ENCODE measurements at places on chromosomes 1 and 21.

- DNase-seq = peak; percentile 27
Observed at GRCh38 chr1:231557898-231558707, 29.6 kb downstream of the TSNAX start.

DNA sequence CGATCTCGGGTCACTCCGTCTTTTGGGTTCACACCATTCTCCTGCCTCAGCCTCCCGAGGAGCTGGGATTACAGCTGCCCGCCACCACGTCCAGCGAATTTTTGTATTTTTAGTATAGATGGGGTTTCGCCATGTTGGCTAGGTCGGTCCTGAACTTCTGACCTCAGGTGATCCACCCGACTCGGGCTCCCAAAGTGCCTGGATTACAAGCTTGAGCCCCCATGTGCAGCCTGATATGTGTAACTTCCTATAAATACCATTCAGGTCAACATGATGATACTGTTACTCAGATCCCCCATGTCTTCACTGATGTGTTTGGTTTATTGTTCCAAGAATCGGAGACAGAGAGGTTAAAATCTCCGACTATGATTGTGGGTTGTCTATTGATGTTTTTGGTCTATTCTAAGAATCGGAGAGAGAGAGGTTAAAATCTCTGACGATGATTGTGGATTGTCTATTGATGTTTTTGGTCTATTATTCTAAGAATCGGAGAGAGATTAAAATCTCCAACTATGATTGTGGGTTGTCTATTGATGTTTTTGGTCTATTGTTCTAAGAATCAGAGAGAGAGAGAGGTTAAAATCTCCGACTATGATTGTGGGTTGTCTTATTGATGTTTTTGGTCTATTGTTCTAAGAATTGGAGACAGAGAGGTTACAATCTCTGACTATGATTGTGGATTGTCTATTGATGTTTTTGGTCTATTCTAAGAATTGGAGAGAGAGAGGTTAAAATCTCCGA, 17.0 kb downstream of the C1orf159 start:
- no peak for DNase-seq

- DNase-seq = no peak
Observed at GRCh38 chr1:18972991-18973390, 16.5 kb upstream of the IFFO2 start.

- no peak for DNase-seq
Observed at GRCh38 chr1:226784081-226785049, 45.3 kb upstream of the ITPKB start.

DNA sequence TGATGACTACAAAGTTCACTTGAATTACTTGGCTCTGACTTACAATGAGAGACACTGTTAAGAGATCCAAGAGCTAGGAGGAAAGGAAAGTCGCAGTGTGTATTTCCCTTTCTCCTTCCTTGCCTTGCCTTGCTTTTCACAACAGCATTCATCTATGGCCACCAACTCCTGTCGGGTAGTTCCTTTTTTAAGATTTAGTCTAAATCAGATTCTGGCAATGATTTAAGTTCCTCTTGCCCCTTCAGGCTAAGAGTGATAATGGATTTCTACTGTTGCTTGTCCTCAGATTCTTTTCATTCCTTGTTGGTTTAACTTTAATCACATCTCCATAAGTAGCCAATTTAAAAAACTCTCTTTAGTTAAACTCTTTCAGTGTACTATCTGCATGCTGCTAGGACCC, 91.9 kb downstream of the GTF2B start:
- no peak for DNase-seq

DNA sequence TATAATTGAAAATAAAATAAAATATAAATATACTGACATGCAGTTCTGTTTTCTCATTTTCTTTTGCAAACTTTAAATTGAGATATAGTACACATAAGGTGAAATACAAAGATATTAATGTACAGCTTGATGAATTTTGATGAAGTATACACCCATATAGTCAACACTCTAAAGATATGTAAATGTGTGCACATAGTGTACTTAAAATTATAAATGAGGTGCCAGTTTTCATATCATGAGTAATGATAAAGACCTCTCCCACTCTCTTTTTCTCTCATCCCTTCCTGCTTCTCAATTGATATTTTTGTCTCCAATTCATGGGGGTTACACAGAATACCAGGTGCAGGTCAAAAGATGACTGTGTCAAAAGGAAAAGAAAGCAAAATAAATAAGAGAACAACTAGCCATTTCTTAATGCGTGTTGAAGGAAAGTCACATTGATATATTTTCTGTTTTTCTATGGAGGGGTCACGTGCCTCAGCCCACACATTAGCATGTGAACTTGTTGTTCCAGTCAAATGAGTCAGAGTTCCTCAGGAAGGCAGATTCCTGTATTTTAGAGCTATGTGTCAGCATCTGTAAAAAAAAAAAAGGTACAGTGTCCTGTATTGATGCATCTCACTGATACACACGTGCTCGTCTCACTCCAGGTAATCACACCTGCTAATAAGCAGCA, 64.3 kb upstream of the HOOK1 start:
- peak; percentile 79 for DNase-seq

All from AG08395 (cell line).